Stimulated activated CD8-positive, alpha-beta memory T cell treated with anti-CD3 and anti-CD28 coated beads, Interleukin-7, amount 100 ng/mL, for 1 hour (primary cell): ENCODE measurements at places on chromosomes 4 and X.

DNA sequence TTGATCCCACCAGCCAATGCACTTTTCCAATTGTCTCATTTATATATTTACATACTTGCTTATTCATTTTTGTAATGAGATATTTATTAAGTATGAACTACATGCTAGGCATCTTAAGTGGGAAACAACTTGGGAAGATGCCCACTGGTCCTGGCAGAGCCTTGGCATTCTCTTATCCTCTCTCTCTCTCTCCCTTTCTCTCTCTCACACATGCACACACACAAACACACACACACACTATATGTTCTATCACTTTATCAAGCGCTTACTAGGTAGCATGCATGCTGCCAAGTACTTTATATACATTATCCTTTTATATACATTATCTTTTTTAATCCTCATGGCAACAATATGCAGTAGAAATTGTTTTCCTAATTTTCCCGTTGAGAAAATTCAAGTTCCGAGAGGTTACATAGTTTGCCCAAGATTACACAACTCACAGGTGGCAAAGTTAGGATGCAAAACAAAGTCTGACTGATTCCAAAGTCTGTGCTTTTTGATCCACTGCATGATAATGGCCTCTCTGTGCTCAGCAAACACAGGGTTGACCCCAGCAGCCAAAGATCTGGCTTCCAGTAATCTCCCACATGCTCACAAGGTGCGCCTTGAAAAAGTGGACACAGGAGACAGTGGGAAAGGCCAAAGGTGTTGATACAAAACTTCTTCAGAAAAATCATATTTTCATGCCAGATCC is 173.1 kb upstream of the KLF3 start:
- DNase-seq: no peak

DNA sequence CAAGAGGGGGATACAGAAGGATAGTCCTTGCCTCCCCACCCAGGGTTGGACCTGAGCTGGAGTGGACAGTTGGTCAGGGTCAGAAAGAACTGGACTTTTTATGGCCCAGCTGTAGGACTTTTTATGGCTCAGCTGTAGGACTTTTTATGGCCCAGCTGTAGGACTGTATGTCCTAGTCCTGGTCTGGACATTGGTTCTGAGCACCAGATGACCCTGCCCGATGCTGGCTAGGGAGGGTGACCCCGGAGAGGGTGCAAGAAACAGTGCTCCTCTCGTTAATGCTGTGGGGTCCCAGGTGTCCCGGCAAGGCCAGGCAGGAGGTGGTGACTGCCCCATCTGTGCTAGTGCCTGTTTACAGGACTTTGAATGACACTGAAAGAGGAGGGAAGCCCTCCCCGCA is 2.0 kb upstream of the LETM1 start:
- no peak for DNase-seq

- no peak for DNase-seq
Observed at GRCh38 chr4:68498413-68499007, 51.2 kb downstream of the TMPRSS11E start.

- DNase-seq: no peak
Observed at GRCh38 chr4:114613560-114613959, 15.0 kb downstream of the UGT8 start.

DNA sequence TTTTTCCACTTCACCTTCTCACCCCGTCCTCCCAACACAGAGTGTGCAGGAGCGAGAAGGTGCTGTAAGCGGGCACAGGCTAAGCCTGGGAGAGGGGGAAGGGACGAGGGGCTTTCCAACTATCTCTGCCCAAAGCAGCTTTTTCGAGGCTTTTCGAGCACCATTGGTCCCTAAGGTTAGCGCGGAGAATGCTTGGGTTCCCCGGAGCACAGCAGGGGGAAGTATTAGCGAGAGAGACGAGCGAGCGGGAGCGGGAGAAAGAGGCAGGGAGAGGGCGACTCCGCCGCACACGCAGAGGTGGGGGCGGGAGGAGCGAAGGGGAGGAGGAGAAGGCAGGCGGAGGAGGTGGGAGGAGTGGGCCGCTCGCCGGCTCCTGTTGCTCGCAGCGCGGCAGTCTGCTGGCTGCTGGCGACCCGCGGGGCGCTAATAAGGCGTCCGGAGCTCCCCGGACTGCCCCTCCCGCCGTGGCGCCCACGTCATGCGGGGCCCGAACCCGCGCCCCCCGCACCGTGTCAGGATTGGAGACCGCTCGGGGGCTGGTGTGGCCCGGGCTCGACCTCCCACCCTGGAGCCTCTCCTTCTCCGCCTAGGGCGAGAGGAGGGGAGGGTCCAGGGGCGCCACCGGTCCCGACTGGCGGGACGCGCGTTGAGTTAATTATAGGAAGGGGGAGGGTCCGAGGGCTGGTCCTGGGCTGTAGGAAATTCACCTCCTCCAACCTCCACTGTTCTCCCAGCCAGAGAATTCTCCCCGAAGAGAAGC is at the start of gene ADAMTS3:
Gene ADAMTS3, minus strand, starts transcription at position 263 of the 760 bp plus-strand sequence. CDS start 459 bp downstream, outside the sequence.
- DNase-seq: no peak

DNA sequence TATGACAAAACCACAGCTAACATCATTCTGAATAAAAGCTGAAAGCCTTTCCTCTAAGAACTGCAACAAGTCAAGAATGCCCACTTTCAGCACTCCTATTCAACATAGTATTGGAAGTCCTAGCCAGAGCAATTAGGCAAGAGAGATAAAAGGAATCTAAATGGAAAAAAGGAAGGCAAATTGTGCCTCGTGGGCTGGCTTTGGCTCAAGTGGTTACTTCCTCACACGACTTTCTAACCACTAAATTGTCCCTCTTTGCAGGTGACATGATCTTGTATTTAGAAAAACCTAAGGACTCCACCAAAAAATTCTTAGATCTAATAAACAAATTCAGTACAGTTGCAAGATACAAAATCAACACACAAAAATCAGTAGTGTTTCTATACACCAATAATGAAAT is 57.2 kb downstream of the SCML2 start:
- no peak for DNase-seq

GRCh38 chr4:84690481-84690880 is 107.6 kb downstream of the CDS1 start:
- no peak for DNase-seq

DNA sequence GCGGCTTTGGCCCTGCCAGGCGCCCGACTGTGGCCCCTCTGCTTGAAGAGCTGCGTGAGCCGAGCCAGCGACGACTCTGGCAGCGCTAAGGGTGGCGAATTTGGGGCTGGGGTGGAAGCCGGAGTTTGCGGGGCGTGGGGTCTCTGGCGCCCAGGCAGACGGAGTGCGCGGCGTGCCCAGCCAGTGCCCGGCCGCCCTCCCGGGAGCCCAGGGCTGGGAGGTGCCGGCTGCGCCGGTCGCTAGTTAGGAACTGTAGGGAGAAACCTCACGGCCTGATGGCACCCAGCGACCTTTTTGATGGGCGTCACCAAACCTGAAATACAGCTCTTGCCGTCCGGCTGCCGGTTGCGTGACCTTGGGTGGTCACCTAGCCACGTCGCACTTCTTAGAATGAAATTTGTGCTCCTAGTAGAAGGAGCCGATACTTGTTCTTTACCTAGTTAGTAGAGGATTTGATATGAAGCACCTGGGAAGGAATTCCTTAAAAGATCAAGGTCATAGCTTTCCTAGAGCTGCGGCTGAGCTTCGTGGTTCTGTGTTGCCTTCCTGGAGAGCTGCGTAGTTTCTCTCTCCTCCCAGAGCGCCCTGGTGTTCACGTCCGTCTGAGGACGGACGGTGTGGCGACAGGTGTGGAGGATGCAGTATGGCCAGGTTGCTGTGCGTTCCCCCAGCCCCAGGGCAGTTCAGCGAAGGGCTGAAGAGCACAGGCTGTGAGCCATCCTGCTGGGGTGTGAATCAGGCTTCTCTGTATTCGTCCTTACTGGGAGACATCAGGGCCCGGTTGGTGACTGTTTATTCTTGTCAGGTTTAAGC is 680 bp downstream of the MAEA start:
- DNase-seq: no peak

GRCh38 chrX:133516686-133517085 is 101.4 kb upstream of the GPC4 start:
- DNase-seq: no peak

- DNase-seq: no peak
Observed at GRCh38 chrX:14420841-14421240, 108.5 kb upstream of the GLRA2 start.

- DNase-seq: no peak
Observed at GRCh38 chrX:132955690-132956089, 2.7 kb downstream of the HS6ST2 start.

DNA sequence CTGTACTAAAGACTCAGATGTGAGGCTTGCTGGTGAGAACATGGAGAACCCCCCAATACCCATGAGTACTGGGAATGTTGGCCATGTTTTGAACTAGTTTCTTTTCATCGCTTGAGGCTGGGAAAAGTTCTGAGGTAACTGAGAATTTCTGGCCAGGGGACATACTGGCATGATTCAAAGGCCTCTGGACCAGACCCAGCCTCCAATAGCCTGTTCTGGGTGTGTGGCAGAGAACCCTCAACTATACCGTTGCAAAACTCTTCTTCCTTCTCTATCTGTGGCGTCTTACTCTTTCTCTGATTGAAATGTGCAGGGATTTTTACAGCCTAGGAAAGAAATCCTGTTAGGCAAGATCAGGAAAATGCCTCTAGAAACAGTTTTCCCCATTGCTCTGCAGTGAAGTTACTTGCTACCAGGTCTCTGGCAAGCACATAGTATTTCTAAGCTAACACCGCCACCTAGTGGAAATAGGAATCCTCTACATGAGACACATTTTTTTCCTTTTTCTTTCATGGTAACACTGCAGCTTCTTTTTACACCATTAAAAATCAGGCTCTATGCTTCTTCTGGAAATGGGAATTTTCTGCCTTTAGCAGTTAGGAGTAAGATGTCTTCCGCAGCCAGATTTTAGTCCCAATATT is 170.7 kb upstream of the ZCCHC13 start:
- DNase-seq: no peak

GRCh38 chrX:107713203-107713542 is 62.4 kb downstream of the TSC22D3 start:
- no peak for DNase-seq
